Stimulated activated CD8-positive, alpha-beta memory T cell treated with anti-CD3 and anti-CD28 coated beads, Interleukin-15, amount 100 ng/mL, for 4 hours (primary cell): ENCODE measurements at places on chromosomes 4 and X.

- DNase-seq: no peak
These were observed 6.8 kb upstream of the TCEANC start for GRCh38 chrX:13646154-13646549.

DNA sequence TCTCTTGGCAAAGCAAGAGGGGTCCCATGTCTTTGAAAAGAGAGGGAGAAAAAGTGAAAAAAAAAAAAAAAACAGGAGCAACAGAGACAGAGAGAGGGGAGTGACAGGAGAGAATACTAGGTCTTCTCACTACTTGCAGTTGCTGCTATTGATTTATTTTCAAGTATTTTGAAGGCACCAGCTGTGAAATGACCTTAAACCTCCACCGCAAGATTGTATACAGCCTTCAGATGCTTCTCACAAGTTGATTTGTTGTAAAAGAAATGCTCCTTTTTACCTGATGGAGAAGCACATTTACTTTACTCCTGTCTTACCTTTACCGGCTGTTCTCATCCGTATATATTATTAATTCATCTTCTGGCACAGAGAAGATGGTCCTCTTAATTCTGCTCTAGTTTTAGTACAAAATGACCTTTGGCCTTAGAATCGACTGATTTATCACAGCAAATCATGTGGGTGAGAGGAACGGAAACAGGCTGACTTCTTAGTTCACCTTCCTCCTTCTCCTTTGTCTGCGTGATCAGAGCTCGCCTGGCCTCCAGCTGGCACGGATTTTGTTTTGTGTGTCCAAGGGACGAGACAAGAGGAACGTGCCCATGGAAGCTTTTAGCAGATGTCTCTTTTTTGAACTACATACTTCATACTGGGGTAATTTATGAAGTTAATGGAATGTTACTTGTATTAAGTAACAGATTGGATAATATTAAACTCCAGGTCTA lies 82.4 kb upstream of the PACRGL start:
- no peak for DNase-seq

DNA sequence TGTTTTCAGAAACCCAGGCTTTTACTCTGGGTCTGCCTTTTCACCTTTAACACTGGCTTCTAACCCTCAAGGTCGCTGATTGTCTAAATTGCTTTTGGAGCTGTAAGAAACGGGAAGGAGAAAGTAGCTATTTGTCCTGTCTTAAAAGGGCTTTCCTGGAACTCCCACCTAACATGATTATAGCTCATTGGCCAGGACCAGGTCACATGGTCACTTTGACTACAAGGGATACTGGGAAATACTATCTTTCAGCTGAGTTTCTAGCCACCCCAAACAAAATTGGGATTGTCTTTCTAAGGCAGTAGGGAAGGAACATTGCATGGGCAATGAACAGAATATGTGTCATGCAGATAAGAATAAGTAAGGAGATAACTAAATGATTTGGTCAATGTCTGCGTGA lies 106.7 kb upstream of the ARHGAP24 start:
- DNase-seq: no peak

GRCh38 chr4:28469387-28469786 lies 1608.7 kb downstream of the STIM2 start:
- DNase-seq: no peak

DNA sequence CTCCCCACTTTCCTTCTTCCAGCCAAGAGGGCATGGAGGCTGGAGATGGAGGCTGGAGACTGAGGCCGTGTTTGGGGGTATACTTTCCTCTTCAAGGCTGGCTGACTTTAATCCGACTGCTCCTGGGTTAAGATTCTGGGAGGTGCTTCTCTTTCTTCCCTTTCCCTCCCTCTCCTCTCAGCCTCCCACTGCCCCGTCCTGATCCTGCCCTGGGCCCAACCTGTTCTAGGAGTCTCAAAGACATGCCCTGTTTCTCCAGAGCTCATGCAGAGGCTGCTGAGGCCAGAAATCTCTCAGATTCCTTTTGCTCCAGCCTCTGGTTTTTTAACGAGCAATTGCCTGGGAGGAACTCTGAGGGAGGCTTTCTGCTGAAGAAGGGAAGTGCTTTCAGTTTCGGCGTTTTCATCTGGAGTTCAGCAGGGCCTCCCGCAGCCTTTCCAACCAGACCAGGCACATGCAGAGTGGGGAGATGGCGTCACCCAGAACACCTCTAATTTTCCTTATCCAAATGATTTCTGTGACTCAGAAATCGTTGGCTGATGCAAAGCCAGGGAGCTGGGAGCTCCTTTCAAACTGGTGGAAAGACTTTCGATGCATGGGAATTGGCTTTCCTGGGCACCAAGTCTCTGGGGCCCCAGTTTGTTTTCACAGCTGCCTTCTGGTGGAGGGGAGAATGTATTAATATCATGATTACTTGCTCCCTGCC lies 34.5 kb upstream of the FAM9C start:
- no peak for DNase-seq

GRCh38 chrX:43386875-43387274 lies 269.2 kb upstream of the MAOA start:
- no peak for DNase-seq

- DNase-seq: no peak
These were observed 60.3 kb upstream of the HSD17B10 start for GRCh38 chrX:53494436-53494835.

DNA sequence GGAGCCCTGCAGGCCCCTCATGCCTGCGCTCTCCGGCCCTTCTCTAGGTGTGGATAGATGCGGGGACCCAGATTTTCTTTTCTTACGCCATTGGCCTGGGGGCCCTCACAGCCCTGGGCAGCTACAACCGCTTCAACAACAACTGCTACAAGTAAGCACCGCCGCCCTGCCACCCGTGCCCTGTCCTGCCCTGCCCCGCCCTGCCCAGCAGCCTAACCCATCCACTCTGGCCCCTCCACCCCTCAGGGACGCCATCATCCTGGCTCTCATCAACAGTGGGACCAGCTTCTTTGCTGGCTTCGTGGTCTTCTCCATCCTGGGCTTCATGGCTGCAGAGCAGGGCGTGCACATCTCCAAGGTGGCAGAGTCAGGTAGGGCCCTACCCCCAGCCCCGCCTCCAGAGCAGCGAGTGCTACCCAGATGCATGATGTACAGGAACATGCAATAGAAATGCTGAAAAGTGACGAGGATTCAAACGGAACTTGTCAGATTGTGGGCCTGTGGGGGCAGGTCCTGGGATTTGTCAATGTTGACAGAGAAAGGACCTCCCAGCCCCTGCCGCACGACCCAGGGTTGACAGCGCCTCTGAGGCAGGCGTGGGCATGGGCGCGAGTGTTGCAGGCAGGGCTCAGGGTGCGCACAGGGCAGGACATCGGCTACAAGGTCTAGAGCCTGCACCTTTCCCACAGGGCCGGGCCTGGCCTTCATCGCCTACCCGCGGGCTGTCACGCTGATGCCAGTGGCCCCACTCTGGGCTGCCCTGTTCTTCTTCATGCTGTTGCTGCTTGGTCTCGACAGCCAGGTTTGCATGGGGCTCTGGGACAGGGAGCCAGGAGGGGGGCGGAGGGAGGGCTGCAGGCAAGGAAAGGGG lies 5.7 kb downstream of the SLC6A8 start:
- DNase-seq: no peak

DNA sequence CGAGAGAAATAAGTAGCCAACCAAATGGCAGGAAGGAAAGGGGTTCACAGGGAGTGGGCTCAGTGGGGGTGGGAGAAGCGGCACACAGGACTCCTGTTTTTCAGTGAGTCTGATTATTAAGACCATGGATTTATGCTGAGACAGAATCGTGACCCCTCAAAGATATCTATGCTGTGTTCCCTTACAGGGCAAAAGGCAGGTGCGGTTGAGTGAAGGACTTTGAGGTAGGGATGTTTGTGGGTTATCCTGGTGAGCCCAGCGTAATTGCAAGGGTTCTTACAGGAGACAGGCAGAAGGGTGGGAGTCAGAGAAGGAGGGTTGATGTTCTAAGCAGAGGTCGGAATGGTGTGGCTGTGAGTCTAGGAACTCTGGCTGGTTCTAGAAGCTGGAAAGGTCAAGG lies 73.0 kb downstream of the EVC start:
- no peak for DNase-seq

GRCh38 chr4:10353110-10353509 lies 104.1 kb downstream of the ZNF518B start:
- DNase-seq: no peak

DNA sequence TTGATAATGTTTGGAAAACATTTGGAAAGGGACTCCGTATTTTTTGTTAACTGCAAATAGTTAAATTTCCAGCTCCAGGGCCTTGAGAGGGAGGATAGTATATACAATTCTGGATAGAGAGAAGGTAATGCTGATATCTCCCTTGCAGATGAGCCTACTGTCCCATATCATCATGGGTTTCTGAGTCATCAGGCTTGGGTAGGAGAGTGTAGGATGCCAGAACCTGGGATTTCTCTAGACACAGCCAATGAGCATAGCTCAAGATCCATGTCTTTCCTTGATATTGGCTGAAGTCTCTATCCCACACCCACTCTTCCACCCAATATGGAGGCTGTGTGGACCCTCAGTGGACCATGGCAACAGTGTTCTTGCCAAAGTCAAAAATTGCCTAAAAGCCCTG lies 7.8 kb downstream of the FRMPD3 start:
- DNase-seq: no peak

DNA sequence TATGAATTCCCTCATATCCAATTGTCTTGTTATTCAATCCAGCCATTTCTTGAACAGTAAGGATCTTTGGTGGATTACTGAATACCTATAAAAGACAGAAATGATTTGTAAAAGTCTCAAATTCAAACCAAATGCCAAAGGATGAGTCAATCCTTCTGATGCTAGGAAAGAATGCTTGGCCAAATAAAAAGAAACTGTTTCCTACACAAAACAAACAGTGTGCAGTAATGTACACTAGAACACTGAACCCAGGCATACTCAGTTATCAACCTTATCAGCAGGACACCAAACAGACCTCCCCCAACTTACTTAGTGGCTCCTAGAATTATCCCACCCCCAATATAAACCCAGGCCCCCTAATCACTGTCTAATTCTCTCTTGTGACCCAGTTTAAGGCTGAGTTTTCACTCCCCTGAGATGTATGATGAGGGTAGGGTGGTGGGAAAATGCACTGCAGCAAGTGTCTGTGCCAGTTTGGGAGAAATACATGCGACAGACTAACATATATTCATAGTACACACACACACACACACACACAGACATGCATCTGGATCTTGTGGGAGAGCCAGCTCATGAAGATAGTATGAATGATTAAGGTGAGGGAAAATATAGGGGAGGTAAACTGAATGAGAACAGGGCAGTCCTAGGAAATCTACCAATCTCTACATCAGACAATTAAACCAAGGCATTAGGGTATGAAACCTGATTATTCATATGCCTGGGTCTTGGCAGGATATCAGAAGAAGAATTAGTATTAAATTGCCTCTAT lies 35.0 kb downstream of the CLDN2 start:
- no peak for DNase-seq

DNA sequence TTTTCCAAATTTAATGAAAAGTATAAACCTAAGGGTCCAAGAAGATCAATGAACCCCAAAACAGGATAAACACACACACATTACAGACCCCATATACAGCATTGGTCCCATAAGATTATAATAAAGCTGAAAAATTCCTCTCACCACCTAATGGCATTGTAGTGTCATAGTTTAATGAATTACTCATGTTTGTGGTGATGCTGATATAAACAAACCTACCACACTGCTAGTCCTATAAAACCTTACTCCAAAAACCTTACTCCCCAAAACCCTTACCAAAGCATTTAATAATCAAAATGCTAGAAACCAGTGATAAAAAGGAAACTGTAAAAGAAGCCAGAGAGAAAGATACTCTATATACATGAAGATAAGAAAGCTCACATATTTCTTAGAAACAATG lies 148.1 kb upstream of the SH3RF1 start:
- DNase-seq: no peak

GRCh38 chr4:138537731-138538490 lies 295.8 kb upstream of the SLC7A11 start:
- no peak for DNase-seq

DNA sequence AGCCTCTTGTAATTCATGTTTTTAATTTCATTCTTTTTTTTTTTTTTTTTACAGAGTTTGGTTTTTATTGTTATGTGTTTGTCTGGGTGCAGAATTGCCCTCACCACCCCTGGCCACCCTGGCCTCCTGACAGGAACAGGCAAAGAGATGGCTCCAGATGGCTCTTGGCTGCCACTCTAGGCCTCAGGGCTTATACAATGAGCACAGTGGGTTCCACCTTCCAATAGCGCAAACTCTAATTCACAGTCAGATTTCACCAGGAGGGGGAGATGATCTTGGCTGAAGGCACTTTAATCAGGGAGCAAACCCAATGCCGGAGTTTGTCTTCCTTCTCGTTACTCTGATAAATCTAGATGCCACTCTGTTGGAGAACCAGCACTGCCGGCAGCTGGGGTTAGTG lies 24.8 kb downstream of the CPE start:
- no peak for DNase-seq

- no peak for DNase-seq
These were observed 32.9 kb upstream of the XK start for GRCh38 chrX:37652589-37653231.

- no peak for DNase-seq
These were observed 5.9 kb upstream of the SASH3 start for GRCh38 chrX:129773649-129774458.

- no peak for DNase-seq
These were observed 119.2 kb downstream of the IRF2 start for GRCh38 chr4:184355111-184355604.

- no peak for DNase-seq
These were observed 151.4 kb upstream of the USP9X start for GRCh38 chrX:40933706-40934425.
